T-helper 9 cell (primary cell): ENCODE measurements at places on chromosomes 12 and 14.

DNA sequence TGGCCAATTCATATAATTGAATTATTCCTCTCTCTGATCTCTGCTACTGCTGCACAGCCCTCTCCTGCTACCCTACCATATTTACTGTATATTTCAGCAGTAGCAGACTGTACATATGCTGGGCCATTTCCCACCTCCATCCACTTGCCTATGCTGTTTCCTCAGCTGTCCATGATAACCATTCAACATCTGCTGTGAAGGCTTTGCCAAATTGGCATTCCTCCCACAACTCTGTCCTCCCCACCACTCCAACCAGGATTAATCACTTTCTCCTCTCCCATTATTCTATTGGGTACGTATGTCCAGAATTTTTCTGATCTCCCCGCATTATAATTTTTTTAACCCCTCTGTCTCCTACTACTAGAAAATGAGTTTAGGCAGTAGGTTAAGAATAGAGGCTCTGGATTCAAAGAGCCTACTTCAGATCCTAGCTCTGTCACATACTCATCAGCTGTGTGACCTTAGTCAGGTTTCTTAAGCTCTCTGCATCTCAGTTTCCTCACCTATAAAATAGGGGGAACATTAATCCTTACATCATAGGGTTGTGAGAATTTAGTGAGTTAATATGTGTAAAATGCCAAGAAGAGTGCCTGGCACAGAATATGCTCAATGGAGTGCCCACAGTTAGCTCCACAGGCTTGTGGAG is 123.3 kb downstream of the KICS2 start:
- no peak for DNase-seq

- no peak for DNase-seq
Measured at GRCh38 chr12:119915894-119916510, 38.9 kb upstream of the CIT start.

DNA sequence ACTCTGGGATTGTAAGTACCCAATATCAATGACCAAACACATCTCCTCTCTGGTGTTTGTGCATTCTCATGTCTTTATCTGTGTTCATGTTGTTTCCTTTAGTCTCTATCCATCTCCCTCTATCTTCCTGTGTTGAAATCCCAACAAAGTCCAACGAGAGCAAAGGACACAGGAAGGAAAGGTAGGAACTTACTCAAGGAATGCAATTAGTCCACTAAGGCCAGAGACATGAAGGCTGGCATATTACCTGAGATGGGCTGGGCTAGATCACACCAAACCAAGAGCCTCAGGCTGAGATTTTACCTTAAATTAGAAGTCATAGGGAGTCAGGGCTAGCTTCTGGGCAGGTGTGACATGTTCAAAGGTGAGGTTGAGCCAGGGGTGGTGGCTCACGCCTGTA is 14.3 kb upstream of the LGALS3 start:
- DNase-seq, result no peak

DNA sequence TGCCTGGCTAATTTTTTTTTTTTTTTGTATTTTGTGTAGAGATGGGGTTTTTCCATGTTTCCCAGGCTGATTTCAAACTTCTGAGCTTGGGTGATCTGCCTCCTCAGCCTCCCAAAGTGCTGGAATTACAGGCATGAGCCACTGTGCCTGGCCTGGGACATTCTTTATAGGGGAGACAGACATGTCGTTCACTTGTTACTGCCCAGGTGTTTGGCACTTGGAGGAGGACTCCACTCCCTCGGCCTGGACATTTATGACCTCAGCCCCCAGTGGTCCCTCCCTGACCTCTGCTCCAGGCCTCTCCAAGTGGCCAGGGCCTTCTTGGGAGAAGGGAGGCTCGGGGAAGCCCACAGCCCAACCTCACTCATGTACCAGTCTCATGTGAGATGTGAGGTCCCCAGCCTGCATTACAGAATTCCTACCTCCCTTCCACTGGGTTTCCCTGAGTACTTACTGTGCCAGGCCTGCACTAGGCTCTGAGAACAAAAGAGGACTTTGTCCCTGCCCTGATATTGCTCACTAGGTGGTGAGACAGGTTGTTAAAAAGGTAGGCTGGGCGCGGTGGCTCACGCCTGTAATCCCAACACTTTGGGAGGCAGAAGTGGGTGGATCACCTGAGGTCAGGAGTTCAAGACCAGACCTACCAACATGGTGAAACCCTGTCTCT is 9.7 kb upstream of the POP5 start:
- DNase-seq, result no peak
